ENCODE measurements at places on chromosomes 6 and 20. TPM values are rescaled to one million over a fixed set of nuclear protein-coding genes. Genes with fewer than 3 reads are reported as not detected.

DNA sequence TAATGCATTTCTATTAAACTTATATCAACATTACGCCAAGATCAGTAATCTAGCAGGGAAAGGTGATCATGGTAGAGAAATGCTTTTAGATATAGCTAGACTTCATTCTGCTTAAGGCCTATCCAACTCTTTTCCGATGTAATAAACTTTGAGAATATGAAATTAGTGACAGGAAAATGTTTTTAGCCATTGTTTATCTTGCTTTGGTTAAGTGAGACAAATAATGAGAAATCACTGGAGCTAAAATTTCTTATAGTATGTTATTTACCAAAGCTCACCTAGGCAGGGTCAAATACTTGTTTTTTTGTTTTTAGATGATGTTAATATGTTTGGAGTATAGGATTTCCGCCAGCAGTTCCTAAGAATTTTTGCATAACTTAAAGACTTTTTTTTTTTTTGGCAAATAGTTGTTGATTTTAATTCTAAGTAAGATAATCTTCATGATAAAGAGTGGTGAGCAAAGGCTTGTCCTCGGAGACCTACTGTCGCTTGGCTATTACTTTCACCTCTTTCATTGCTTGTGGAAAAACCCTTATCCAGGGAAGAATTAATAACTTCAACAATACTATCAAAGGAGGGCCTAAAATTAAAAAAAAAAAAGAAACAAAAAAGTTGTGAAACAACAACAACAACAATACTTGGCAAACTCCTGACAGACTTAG is 98.3 kb downstream of the SOX4 start:
- no peak for DNase-seq

The NMBR gene
- total RNA-seq, result not detected

DNA sequence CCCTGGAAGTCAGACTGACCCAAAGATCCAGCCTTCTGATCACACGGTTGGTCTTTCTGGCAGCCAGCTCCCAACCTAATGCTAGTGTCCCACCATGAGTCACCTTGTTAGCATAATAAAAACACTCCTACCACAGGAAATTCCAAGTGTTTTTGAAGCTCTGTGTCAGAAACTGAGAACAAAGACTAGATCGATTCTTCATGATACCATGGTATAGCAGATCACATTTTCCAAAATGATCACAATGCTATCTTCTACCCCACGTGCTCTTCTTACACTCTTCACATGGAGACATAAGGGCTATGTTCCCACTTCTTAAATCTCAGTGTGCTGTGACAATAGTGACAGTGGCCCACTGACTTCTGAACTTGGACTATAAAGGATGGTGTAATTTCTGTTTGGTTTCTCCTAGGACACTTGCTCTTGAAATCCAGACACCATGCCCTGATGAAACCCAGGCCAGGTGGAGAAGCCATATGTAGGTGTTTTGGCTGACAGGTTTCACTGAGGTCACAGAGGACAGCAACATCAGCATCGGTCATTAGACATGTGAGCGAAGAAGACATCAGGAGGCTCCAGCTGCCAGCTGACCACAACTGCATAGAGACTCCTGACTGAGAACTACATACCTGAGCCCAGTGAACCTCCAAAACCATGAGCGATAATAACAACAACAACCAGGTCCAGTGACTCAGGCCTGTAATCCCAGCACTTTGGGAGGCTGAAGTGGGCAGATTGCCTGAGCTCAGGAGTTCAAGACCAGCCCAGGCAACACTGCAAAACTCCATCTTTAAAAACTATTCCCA is 57.5 kb downstream of the MKKS start:
- DNase-seq, result no peak

DNA sequence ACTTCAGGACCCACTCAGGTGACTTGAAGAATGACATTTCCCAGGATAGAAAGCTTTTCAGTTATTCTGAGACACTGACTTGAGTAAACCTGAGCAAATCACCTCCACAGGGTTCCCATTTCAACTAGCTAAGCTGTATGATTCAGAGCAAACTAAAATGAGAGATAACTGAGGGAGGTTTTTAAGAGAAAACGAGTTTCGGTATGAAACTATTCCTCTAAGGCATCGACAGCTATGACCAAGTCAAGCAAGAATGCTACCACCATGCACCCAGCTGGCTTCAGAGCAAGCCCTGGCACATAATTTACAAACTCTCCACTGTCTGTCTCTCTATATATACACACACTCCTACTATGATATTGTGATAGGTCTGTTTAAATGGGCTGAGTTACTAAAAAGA is 75.4 kb downstream of the PERP start:
- no peak for DNase-seq

The ZSCAN26 gene
- total RNA-seq, result 31.8 TPM

The ZSWIM1 gene
- 18.5 TPM for total RNA-seq

The DSN1 gene
- 17.1 TPM for total RNA-seq

The CD40 gene
- 206 TPM for total RNA-seq

- no peak for DNase-seq
Measured at GRCh38 chr6:166274163-166274562, 34.0 kb downstream of the PRR18 start.

All from B cell (primary cell).